ENCODE measurements at places on chromosomes 1 and 21.

DNA sequence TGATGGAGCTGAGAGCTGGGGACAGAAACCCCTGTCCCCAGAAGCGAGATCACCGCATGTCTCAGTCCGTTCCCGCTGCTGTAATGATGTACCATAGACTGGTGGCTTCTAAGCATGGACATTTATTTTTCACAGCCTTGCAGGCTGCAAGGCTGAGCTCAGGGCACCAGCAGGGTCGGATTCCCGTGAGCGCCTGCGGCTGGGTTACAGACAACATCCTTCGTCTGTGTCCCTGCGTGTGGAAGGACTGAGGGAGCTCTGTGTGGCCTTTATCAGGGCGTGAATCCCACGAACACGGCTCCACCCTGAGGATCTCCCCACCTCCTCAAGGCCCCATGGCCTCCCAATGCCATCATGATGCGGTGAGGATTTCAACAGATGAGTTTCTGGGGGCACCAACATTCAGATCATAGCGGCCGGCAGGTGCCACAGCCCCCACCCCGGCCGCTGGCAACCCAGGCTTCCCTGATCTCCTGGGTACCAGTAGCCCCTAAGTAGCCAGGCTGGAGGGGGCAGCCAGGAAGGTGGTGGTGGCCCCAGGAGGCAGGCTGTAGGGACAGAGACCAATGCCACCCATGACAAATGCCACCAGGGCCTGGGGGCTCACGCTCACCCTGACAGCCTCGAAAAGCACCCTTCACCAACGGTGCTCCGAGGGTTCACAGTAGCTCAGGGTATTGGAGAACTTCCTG is 104.4 kb downstream of the CRYAA start:
- no peak for DNase-seq

DNA sequence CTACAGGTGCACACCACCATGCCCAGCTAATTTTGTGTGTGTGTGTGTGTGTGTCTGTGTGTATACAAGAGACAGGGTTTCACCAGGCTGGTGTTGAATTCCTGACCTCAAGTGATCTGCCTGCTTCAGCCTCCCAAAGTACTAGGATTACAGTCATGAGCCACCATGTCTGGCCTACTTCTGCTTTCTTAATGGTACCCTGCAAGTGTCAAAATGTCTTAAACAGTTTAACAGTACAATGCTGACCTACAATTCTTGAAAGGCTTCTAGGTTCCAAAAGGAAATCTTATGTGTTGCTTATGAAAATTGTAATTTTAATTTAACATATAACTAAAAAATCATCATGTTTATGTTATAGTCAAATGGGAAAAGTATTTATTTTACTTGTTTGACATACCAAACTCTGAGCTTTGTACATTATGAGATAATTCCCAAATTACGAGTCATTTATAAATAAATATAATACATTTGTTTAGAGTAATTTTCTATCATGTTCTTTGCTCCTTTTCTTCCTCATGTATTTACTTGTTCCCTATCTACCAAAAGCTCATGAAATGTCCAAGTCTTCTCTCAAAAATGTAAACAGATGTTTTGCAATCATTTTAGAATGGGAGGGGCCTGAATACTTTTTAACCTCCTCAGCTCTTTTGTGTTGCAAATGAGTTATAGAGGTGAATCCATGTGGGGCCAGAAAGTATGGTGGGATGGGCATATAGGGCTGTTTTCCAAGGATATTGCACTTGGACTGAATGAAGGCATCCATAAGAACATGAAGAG is 8.4 kb upstream of the VCAM1 start:
- DNase-seq: no peak

DNA sequence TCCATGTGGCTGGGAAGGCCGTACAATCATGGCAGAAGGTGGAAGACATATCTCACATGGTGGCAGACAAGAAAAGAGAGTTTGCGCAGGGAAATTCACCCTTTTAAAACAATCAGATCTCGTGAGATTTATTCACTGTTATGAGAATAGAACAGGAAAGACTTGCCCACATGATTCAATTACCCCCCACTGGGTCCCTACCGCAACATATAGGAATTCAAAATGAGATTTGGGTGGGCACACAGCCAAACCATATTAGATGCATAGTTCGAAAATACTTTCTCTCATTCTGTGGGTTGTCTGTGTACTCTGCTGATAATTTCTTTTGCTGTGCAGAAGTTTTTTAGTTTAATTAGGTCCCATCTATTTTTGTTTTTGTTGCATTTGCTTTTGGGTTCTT is 990.3 kb downstream of the PLA2G4A start:
- no peak for DNase-seq

GRCh38 chr1:3465091-3465934 is 10.8 kb downstream of the ARHGEF16 start:
- DNase-seq: no peak
